ENCODE measurements at places on chromosomes 13 and 19. TPM values are rescaled to one million over a fixed set of nuclear protein-coding genes. Genes with fewer than 3 reads are reported as not detected.

Gene COX7A1
- 20.8 TPM for total RNA-seq

Gene OR7A5
- 1.3 TPM for total RNA-seq

Gene ZNF813
- 3.3 TPM for total RNA-seq

Gene ZIC5
- total RNA-seq: not detected

DNA sequence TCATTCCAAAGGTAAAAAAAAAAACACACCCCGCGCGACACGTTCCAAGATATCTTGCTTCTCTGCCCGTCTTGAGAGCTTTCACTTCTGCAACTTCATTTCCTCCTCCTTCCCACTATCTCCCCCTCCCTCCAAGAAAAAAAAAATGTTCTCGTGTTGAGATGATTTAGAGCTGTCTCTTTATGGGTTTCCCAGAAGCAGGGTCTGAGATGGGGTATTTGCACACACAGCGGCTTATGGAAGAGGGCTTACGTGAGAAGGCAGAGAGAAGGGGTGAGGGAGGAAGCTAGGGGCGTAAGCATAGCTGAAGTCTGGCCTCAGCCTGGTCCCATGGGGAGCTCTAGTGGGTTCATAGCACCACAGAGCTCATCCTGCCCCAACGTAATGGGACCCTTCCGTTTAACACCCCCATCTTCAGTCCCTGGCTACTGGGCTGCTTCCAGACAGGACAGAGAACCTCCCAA is 31.3 kb upstream of the USE1 start:
- DNase-seq: no peak
- H3K4me1 ChIP-seq: no peaks in the 10 kb centered on the region
- H3K27ac ChIP-seq: no peak overlapping the region
- H3K4me3 ChIP-seq: no peak overlapping the region

GRCh38 chr19:33376941-33377557 is 3.5 kb downstream of the CEBPG start:
- no peaks in the 10 kb centered on the region for H3K36me3 ChIP-seq
- H3K4me3 ChIP-seq: no peak overlapping the region
- DNase-seq: no peak
- H3K27me3 ChIP-seq: no peaks in the 10 kb centered on the region
- H3K27ac ChIP-seq: peak overlapping the region; percentile 99
- H3K4me1 ChIP-seq: no peaks in the 10 kb centered on the region

- no peak for DNase-seq
- H3K27ac ChIP-seq: no peak overlapping the region
- H3K36me3 ChIP-seq: no peaks in the 10 kb centered on the region
- H3K4me3 ChIP-seq: no peak overlapping the region
- no peaks in the 10 kb centered on the region for H3K27me3 ChIP-seq
- H3K4me1 ChIP-seq: no peaks in the 10 kb centered on the region
Observed at GRCh38 chr13:105972306-105972721, 563.1 kb downstream of the EFNB2 start.

DNA sequence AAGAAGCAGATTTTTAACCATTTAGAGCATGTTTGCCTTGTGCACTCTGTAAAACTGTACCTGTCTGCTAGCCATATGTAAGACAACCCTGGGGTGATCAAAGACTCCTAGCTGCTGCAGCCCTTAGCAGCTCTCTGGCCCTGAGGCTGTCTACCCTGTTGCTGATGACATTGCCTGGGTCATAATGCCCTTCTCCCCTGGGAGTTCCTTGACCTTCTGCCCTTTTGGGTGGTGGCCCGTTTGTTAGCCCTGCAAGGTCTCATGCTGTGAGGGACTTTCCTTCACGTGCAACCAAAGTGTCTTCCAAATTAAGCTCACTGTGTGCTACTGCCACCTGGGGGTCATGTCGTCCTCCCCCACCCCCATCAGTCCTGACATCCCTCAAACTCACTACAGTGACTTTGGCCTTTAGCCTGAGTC is 7.4 kb downstream of the GPC6 start:
- no peak overlapping the region for H3K4me3 ChIP-seq
- H3K27me3 ChIP-seq: no peaks in the 10 kb centered on the region
- H3K36me3 ChIP-seq: no peaks in the 10 kb centered on the region
- no peaks in the 10 kb centered on the region for H3K4me1 ChIP-seq
- no peak for DNase-seq

- H3K27me3 ChIP-seq: no peaks in the 10 kb centered on the region
- H3K4me1 ChIP-seq: no peaks in the 10 kb centered on the region
- DNase-seq: no peak
- H3K27ac ChIP-seq: no peak overlapping the region
- H3K36me3 ChIP-seq: no peaks in the 10 kb centered on the region
Observed at GRCh38 chr19:10808937-10809649, 26.9 kb downstream of the TMED1 start.

Data from breast epithelium (tissue), 4 donors.